ENCODE measurements at places on chromosomes 4 and X.

- no peak for DNase-seq
Observed at GRCh38 chr4:82890528-82890900, 439 bp downstream of the SEC31A start.

DNA sequence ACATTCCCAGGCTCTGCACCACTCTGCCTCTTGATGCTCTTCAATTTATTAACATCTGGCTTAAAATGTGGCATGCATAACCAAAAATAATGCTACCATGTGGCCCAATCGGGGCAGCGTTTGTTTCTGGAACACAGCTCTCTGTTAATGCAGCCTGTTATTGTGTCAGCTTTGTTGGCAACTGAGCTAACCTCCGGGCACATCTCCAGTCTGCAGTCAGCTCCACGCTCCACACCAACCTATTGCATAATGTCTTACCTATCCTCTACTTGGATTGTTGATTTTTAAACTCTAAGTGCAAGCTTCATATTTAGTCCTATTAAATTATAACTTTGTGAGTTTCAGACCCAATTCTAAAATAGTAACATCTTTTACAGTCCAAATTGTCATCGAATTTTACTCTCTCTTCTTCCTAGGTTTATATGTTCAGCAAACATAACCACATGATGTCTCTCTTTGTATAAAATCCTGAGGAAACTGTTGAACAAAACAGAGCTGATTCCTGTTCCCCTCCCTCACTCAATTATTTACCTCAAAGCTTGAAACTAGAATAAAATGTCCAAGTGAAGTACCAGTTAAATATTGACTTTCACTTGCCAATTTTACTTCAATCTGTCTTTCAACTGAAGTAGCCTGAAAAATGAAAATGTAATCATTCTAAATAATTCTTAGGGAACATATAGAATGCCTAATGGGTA is 92.2 kb upstream of the RAPGEF2 start:
- DNase-seq: no peak

GRCh38 chr4:154441124-154441523 is 50.5 kb downstream of the DCHS2 start:
- DNase-seq: no peak

- DNase-seq: no peak
Observed at GRCh38 chrX:133390676-133391075, 24.6 kb downstream of the GPC4 start.

GRCh38 chr4:2694691-2695090 is 61.4 kb downstream of the TNIP2 start:
- no peak for DNase-seq

- DNase-seq: no peak
Observed at GRCh38 chr4:121148000-121148399, 16.1 kb downstream of the TNIP3 start.

GRCh38 chrX:133908223-133908955 is 77.0 kb downstream of the GPC3 start:
- no peak for DNase-seq

DNA sequence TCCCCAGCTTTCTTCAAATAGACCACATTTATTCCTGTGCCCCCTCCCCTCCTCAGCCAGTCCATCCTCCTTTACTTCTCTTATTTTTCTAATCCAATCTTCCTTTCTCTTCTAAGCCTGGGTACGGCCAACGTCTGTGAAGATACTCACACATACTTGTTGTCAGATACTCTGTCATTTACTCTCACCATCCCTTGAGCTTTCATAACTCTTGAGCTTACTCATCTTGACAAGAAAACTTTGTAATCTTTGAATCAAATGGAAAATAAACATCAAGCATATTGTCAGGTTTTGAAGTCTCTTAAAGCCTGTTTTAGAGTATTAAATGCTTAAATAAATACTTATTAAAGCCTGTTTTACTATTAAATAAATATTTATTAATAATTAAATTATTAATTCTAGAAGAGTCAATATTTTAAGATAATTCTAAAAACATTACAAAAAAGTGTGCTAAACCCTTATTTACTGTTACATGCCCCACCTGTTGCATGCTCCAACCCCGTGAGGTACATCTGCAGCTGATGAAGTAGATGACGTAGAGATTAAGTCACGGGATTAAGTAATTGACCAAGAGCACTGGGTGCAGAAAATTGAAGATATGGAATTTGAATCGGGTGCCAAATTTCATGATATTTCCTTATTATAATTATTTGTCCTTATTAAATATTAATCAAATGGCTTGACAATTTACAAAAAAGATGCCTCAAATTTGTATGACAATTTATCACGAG is 1.5 kb upstream of the TRIML2 start:
- DNase-seq: no peak

DNA sequence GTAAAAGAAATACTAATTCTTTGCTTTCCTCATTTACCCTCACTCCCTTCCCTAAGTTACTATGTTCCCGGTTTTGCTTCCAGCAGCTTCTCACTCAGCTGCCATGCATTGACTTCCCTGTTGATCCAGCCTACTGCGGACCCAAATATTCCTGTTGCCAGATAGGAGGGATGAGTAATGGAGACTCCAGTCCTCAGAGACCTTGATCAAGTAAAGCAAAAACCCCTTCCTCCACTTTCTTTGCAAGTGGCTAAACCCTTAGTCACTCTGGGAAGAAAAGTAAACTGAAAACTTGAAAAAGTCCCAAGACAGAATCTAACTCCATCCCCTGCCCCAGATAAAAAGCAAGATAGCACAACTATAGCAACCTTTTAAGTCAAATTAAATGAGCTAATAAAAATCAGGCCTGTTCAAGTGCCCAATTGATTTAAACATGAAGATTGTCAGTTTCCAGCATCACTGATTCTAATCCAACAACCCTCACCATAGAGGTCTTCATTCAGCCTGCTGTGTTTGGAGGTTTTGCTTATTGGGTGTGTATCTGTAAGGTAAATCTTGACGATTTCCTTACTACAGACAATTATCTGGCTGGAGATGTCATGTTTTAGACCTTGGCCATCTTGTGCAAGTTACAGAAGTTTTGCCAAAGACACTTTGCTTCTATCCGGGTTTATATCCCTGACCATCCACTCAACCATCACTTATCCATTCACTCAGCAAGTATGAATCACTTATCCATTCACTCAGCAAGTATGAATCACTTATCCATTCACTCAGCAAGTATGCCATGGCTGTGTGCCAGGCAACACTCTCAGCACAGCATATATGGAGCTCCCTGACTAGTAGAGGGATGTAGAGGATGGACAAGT is 17.6 kb downstream of the FGFBP1 start:
- no peak for DNase-seq

- DNase-seq: no peak
Observed at GRCh38 chr4:74109116-74109869, 10.3 kb upstream of the CXCL2 start.

GRCh38 chrX:135384161-135384836 is 37.4 kb upstream of the SMIM10L2A start:
- DNase-seq: peak; percentile 17

GRCh38 chr4:119233191-119233590 is 20.7 kb downstream of the USP53 start:
- DNase-seq: no peak

DNA sequence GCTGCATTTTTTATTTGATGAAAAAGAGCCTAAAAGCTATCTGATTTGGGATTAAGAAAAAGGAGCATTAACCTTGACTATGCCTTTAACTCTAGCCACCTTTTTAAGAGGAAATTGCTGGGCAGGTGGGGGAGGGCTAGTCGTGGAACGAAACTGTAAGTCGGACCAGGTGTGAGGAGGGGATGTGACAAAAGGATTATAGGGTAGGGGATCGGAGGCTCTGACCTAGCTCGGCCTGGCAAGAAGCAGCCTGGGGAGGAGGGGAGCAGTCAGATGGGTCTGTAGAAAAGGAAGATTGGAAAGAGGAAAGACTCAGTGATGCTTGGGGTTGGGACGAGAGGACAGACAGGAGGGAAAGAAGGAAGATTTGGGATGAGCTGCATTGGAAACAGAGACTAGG is 21.1 kb upstream of the SPCS3 start:
- DNase-seq: no peak

DNA sequence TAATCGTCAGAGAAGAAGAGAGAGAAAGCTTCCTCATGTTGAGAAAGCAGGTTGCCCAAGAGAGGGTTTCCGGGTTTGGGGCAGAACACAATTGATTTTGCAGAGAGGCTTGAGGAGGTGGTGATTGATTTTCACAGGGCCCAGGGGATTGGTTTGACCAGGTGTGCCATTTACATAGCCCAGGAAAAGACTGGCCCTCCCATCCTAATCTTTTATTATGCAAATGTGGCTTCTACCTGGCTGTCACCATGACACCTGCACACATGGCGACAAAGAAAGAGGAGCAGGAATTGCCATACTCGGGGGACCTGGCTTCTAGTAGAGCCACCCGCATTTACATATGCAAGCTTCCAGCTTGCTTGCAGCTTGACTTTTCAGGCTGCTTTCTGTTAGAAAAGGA is 405.3 kb downstream of the PPP4R3C start:
- DNase-seq: no peak

DNA sequence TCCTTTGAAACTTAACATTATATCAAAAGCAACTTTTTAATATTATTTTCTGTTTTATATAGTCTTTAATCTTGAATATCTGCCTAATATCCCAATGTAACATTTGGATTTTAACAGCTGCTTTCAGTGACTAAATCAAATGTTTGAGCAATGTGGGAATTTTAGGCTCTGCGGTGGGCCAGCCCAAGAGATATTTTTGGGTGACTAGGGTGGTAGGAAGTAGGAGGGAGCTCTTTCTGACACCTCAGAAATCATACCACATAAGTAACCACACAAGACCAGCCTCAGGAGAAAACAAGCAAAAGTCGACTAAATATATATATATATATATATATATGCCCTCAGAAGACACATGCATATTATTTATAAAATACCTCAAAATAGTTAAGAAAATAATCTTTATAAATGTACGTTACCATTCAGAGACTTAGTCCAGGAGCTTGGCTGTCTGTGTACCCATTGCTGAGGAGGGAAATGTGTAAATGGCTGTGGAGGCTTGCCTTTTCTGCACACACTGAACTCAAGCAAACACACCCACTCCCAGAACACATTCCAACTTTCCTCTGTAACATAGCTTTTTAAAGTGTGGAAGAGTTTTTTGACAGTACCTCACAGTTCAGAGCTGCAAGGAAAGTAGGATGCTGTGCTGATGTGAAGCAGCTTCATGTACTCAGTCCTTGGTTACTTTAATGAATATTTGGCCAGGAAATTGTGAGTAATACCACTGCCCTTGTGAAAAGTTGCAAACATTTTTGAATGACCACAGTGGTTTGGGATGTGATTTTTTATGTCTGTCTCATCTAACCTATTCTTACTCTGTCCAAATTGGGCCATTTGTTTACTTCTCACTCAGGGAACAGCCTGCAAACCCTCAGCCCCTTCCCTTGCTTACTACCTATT is at the start of gene RTL3:
Gene RTL3, minus strand, starts transcription at position 484 of the 900 bp plus-strand sequence. CDS start 908 bp downstream, outside the sequence.
- no peak for DNase-seq
